ENCODE measurements at places on chromosomes 12 and 14.
A peak's percentile ranks its signal among the peaks of the same experiment; 100 is the strongest.

DNA sequence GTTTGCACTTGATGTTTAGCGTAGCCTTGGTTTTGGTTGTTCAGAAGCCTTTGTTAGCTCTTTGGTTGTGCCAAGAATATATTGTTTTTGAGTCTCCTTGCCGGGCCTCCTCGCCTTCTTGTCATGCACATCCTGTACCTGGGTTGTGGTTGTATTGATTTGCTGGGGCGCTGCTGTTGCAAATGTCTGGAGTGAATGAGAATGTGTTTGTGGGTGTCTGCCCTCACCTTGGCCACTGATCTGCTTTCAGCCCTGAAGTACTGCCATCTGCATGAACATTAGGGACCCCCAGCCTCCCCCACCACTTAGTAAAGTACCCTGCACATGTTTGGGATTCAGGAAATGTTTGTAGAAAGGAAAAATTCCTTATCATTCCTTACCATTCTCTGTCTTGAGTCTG, 16.5 kb downstream of the PRKCH start:
- DNase-seq: no peak

DNA sequence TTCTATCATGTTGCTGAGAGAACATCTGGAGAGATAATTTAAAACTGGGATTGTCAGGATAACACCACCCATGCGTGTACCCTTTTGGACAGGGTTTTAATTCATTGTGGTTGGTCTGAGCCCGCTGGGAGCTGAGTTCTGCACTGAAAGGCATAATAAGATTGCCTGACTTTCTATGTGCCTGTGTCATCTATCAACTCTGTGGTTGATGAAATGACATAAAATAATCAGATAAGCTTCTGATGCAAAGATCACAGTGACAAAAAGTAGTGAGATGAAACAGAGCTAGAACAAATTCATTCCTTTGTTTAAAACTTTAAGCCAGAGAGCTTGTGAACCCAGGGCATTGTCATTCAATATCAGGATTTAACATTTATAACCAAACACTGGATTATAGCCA, 98.7 kb downstream of the BBS10 start:
- no peak for DNase-seq

DNA sequence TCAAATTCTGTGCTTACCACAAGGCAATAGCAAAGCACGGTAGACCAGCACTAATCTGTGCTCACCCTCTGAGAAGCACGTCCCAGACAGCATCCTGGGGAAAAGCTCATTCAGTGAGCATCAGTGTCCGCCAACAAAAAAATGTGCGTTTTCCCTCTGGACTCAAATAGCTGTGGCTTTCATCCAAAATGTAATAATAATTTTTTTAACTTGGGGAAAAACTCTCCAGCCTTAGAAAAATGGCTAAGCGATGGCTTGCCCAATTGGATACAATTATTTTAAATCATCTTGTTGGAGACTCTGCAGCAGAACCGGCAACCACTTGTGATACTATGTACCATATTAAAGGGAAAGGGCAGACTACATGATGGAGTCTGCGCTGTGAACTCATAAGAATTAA, 1.1 kb upstream of the KRT77 start:
- DNase-seq: no peak

- no peak for DNase-seq
These were observed 219.4 kb downstream of the KSR2 start for GRCh38 chr12:117749431-117749830.

DNA sequence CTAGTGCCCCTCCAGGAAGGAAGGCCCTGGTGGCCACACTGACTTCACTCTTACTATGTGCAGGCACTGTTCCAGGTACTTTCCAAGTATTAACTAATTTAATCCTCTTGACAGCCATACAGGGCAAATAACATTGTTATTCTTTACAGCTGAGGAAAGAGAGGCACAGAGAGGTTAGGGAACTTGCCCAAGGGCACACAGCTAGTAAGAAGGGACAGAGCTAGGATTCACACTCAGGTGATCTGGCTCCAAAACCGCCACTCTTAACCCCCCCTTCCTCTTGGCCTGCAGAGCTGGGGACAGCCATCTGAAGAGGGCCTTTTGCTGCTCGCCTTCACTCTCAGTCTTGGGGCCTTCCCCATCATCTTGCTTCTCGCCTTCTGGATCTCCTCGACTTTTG, 4.0 kb downstream of the JDP2 start:
- no peak for DNase-seq

- DNase-seq: no peak
These were observed 215.7 kb downstream of the KIF21A start for GRCh38 chr12:39227218-39227617.

DNA sequence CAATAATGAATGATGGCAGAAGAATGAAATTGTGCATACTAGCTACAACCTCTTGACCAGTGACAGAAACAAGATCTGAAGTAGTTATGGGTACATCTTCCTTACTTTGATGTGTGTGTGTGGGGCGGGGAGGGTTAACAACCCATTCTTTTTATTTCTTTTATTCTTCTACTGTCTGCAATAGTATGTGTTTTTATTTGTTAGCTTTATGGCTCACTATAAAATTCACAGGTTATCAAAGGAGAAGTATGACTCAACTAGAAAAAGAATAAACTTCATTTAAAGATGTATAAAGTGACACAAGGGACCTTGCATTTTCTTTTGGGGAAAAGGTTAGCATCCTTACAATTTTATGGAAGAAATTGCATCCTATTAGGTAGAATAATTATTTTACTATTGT, 430.5 kb downstream of the DAD1 start:
- DNase-seq: no peak

- DNase-seq: no peak
These were observed 86.9 kb downstream of the PRICKLE1 start for GRCh38 chr12:42502682-42503081.

- DNase-seq: peak; percentile 80
These were observed 18.3 kb downstream of the IL26 start for GRCh38 chr12:68207276-68207675.

DNA sequence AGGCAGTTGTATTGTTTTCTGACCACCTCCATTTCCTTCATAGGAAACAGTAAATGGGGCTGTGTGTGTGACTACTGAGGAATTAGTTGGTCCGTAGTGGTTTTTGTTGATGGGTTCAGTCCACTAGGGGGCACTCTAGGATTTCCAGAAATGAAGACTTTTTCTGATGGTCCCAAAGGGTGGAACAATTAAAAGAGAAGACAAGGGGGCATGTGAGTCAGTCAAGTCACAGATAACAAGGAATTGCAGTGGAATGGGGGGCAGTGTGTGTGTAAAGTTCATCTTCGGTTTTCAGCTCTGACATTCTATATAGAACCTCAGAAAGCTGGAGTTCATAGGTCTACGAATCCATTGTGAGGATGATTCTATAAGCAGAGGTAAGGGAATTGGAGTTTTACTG, 186.6 kb upstream of the OR4E1 start:
- no peak for DNase-seq

GRCh38 chr14:100363053-100363452, 39.9 kb downstream of the SLC25A47 start:
- DNase-seq: peak; percentile 82

DNA sequence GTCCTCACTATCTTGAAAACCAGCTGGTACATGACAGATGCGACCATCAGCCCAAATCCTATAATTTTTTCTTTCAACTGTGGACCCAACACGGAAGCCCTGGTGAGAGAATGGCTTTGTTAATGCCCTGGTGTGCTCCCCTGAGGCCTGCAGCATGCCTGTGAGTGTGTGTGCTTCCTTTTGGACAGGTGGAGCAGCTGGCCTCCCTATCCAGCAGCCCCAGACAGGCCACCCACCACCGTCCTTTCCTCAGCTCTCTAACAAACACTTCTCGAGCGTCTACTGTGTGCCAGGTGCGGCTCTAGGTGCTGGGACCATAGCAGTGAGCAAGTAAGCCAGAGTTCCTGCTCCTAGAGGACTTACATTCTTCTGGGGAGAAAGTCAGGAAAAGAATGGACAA, 78.9 kb upstream of the GZMB start:
- DNase-seq: peak; percentile 43

- DNase-seq: no peak
These were observed 18.7 kb downstream of the HELB start for GRCh38 chr12:66320996-66321395.

- no peak for DNase-seq
These were observed 17.6 kb downstream of the ASPG start for GRCh38 chr14:104103061-104103445.

GRCh38 chr12:22505826-22506225, 38.5 kb downstream of the C2CD5 start:
- no peak for DNase-seq

DNA sequence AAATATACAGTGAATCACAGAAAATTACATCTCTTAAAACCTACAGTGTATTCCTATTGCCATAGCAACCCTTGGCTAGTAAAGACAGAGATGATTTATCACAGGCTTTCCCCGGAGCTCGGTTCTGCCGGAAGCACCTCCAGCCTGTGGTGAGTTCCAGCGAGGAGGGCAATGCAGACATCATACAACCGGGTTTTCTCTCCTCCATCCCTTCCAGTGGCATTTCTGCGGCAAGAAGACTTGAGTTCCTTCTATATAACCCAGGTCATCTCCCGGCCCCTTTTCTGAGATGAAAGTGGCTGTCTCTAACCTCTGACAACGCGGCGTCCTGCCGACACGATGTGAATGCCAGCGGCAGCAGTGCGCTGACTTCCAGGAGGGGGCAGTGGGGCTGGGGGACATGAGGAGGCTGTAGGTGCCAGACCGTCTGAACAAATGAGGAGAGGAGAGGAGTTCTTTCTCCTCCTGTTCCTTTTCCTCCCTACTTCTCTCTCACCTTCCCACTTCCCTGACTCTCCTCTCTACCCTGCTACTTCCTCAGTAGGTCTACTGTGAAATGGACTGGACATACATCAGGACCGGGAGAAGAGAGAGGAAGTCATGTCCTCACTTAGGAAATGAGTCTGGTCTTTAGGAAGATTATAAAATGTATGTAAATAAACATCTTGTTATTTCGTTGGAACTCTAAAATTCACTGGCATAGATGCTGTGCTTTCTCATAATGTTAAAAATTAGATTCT, 68.6 kb upstream of the MAX start:
- no peak for DNase-seq

GRCh38 chr12:126523891-126524290, 1458.7 kb downstream of the AACS start:
- no peak for DNase-seq

DNA sequence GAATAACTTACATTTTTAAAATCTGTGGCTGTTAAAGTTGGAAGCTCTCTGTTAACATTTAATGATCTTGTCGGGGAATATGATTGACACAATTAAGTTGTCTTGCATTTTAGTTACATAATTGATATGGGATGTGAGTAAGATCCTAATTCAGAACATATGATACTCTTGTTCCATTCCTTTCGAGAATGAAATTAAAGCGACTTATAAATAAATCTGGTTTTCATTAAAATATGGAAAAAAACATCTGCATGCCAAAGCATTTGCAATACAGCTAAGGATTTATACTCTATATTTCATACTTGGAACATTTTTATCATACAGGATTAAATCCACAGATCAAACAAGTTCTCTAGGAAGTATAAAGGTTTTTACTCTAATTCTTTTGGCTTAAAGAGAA, 52.0 kb downstream of the SLC38A6 start:
- no peak for DNase-seq

GRCh38 chr14:69475194-69475818, 9.2 kb upstream of the PLEKHD1 start:
- DNase-seq: peak; percentile 27

GRCh38 chr12:56029666-56030293, 8.9 kb downstream of the IKZF4 start:
- DNase-seq: no peak

GRCh38 chr12:19397534-19397933, 41.8 kb upstream of the AEBP2 start:
- DNase-seq: no peak

DNA sequence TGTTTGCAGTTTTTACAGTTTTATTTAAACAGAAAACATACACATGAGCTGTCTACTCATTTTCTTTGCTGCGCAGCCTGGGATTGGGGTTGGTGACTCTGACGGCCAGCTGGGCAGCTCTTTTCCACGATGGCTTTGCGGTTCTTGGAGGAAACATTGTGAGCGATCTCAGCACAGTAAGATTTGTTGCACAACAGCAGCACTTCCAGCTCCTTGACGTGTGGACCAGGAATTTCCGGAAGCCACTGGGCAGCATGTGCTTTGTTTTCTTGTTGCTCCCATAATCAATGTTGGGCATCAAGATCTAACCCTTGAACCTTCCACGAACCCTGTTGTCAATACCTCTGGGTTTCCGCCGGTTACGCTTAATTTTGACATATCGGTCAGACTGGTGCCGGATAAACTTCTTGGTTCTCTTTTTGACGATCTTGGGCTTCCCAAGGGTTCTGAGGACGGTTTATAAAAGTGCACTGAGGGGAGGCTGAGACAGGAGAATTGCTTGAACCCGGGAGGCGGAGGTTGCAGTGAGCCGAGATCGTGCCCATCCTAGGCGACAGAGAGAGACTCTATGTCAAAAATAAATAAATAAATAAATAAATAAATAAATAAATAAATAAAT, 21.8 kb downstream of the FKBP11 start:
- no peak for DNase-seq

GRCh38 chr12:116009805-116010204, 267.7 kb downstream of the MED13L start:
- no peak for DNase-seq

DNA sequence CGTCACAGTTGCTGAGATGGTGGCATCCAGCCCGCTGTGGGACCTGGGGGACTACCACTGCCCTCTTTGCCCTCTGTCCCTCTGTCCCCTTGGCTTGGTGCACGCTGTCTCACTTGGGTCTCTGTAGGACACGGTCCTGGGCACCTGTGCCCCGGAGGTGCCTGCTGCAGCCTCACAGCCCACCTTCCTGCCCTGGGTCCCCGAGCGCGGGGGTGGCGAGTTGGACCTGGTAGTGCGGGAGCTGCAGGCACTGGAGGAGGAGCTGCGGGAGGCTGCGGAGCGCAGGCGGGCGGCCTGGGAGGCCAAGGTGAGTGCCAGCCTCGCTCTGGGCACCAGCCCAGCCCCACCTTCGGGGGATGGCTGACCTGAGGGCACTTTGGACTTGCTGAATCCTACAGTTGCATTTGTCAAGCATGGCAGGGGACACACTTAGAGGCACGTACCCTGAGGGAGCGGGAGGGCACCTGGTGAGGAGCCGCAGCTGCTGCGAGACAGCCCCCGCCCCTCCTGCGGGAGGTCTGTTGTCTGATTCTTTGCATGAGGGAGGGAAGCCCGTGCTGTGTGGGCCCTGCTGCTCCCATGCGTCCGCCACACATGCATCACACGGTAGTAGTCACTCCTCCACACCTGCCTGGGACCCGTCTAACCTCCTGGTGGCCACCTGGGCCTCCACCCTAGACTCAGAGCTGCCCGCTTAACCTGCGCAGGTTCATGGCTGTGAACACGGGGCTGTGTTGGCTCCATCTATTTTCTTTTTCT, 6.8 kb downstream of the TEDC1 start:
- peak; percentile 43 for DNase-seq

- DNase-seq: no peak
These were observed 10.6 kb downstream of the VWF start for GRCh38 chr12:6113691-6114475.

DNA sequence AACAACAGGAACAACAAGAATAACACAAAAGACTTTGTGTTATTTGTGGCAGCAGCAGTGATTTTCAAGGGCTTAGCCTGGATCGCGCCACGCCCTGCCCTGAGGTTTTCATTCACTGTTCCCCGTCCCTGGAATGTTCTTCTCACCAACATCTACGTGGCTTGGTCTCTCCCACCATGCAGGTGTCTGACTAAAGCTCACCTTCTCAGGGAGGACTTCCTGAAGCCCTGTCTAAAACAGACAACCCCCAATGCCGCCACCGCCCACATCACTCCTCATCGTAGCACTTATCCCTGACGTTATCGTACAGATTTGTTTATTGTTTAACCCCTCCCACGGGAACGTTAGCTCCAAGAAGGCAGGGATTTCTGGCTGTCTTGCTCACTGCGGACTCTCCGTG, 40.4 kb downstream of the P2RX4 start:
- DNase-seq: no peak
